ENCODE measurements at places on chromosomes 7 and 10. TPM values are rescaled to one million over a fixed set of nuclear protein-coding genes. Genes with fewer than 3 reads are reported as not detected.

The IL6 gene
- total RNA-seq, result 1.6 TPM

The CACNB2 gene
- 2.8 TPM for total RNA-seq

The CALML5 gene
- total RNA-seq, result not detected

The DMBT1 gene
- total RNA-seq, result 0.06 TPM

The COL13A1 gene
- total RNA-seq, result 5.2 TPM

DNA sequence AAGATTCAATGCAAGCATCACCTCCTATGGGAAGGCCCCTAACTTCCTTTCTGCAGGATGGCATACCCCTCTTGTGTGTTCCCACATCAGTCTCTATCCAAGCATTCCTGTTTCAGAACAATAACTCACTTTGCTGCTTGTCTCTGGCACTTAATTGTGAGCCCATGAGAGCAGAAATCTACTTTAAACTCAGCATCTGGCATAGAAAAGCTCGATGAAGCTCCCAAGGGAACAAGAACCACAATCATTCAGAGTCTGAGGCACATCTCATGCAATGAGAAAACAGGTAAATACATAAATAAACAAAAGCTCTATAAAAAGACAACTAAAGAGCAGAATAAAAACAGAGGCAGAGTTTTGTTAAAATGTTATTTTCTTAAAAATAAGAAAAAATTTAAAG, 66.2 kb downstream of the VPS41 start:
- no peak for DNase-seq

DNA sequence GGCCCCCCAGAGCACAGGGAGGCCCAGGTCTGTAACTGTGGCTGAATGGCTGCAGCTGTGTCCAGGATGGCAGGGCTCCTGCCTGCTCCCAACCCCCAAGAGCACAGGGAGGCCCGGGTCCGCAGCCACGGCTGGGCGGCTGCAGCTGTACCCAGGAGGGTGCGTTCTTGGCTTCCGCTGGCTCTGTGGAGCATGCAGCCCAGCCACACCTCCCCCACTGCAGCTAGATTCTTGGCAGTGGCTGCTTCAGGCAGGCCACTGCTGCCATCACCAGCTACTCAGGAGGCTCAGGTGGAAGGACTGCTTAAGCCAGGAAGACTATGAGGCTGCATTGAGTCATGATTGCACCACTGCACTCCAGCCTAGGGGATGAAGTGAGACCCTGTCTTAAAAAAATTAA, 27.9 kb downstream of the C7orf25 start:
- peak; percentile 90 for DNase-seq

GRCh38 chr10:112471878-112472487, 25.0 kb downstream of the VTI1A start:
- DNase-seq, result peak; percentile 73

DNA sequence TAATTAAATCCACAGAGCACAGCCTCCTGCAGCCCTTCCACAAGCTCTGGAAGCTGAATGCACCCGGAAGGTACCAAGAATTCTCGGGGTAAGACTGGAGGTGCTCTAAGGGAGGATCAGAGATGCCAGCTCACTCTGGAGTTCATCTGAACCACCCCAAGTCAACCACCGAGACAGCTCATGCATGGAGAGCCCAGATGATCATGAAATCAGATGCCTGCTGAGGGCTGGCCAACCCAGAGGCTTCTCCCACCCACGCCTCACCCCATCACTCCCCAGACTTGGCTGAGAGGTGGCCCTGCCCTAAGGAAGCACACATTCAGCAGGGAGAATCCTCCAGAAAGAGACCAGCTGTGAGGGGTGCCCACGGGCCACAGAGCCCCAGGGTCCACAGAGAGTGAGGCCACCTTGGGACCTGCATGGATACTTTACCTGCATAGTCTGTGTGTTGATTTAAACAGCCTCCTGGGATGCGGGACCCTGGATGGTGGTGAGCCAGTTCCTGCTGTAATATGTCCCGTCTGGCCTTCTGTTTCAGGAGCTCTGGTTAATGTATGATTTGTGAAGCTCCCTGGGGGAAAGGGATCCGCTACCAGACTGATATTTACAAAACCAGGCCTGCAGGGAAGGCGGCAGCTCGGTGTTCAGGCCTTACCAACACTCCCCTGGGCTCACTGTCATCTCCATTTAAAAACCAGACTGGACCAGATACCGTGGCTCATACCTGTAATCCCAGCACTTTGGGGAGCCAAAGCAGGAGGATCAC, 64.9 kb downstream of the INSIG1 start:
- DNase-seq, result no peak

- DNase-seq, result no peak
These were observed 530.9 kb upstream of the AUTS2 start for GRCh38 chr7:69067397-69067796.

- no peak for DNase-seq
These were observed 562 bp downstream of the NUB1 start for GRCh38 chr7:151342102-151342646.

- no peak for DNase-seq
These were observed 121.6 kb downstream of the ALOX5 start for GRCh38 chr10:45495438-45496152.

DNA sequence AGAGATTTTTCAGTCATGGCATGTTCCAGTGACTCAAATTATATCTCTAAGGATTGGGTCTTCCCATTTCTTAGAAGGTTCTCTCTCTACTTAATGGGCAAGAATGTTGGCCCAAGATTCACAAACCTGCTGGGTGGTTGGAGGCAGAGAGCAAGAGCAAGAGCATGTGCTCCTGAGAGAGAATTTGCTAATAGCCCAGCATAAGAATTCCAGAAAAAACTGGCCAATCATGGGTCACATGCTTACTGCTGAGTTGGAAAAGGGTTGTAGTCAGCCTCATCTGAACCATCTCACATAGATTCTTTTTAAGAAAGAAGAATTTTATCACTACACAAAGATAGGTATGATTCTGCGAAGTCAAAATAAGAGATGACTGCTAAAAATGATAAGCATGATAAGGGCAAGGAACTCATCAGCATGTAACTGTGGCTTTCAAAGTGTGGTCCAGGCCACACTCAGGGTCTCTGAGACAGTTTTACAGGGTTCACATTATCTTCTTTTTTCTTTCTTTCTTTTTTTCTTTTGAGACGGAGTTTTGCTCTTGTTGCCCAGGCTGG, 8.2 kb upstream of the VCL start:
- no peak for DNase-seq

- no peak for DNase-seq
These were observed 800 bp downstream of the MINDY3 start for GRCh38 chr10:15859509-15859905.

DNA sequence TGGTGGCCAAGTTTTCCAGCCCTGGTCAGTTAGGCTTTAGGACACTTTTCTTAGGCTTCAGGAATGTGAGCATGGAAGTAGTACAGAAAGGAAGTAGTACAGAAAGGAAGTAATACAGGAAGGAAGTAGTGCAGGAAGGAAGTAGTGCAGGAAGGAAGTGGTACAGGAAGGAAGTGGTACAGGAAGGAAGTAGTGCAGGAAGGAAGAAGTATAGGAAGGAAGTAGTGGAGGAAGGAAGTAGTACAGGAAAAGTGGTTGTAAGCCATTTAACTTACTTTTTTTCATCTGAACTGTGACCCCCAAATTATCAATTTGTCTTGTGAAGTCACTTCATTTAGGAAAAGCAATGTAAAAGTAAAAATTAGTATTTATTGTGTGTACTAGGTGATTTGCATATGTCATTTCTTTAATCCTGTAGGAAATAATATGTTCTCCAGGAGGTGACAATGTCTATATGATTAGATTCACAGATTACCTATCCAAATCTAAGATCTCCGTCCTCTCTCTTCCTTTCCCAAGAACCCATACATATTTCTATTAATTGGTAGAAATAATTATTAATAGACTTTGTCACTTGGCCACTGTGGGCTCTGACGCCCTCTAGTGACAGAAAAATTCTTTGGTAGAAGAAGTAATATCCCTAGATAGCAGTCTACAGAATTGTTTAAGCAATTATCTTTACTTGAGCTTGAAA, 3.9 kb upstream of the FAS start:
- DNase-seq, result no peak

GRCh38 chr7:139367438-139368155, 7.9 kb downstream of the LUC7L2 start:
- no peak for DNase-seq
